ENCODE measurements at places on chromosomes 3 and 15.

DNA sequence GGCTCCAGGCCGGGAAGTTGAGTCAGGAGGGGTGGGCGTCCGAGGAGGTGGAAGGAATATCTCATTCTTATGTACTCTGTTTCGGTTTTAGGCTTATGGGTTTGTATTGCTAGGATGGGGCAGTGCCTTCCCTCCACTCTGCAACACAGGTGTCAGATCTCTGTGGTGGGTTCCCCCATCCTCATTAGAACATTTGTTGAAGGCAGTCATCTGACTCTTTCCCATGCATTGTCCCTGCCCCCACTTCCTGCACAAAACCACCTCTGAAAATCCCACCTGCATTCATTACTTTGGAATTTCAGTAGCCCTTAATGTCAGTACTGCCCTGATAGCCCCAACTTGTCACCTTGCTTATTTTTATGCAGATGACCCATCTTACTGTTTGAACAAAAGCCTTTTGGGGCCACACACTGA lies 29.5 kb downstream of the GYG1 start:
- DNase-seq, result no peak

GRCh38 chr3:125059488-125060245 lies 3.9 kb upstream of the HEG1 start:
- DNase-seq, result no peak

- no peak for DNase-seq
These were observed 32.5 kb downstream of the CDCP1 start for GRCh38 chr3:45113625-45114050.

DNA sequence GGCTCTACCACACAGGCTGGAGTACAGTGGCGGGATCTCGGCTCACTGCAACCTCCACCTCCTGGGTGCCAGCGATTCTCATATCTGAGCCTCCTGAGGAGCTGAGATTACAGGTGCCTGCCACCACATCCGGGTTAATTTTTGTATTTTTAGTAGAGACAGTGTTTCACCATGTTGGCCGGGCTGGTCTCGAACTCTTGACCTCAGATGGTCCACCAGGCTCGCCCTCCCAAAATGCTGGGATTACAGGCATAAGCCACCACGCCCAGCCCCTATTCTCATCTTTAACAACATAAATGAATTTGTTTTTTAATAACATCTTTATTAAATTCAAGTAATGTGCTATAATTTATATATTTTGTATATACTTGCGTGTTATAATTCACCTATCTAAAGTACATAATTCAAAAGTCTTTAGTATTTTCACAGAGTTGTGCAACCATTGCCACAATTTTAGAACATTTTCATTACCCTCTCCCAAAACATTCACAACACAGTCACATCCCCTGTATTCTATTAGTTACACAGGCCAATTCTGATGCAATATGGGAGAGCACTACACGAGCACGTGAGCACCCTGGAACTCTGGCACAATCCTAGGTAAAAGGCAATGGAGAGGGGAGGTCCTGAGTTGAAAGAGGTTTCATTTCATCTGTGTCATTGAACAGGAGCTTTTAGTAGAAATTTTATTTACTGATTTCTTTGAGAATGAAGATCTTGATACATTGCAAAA lies 21.2 kb upstream of the MTMR14 start:
- no peak for DNase-seq

- DNase-seq, result no peak
These were observed 529.2 kb downstream of the EPHB1 start for GRCh38 chr3:135324301-135324700.

GRCh38 chr15:42218953-42219592 lies 11.0 kb upstream of the VPS39 start:
- DNase-seq, result no peak

DNA sequence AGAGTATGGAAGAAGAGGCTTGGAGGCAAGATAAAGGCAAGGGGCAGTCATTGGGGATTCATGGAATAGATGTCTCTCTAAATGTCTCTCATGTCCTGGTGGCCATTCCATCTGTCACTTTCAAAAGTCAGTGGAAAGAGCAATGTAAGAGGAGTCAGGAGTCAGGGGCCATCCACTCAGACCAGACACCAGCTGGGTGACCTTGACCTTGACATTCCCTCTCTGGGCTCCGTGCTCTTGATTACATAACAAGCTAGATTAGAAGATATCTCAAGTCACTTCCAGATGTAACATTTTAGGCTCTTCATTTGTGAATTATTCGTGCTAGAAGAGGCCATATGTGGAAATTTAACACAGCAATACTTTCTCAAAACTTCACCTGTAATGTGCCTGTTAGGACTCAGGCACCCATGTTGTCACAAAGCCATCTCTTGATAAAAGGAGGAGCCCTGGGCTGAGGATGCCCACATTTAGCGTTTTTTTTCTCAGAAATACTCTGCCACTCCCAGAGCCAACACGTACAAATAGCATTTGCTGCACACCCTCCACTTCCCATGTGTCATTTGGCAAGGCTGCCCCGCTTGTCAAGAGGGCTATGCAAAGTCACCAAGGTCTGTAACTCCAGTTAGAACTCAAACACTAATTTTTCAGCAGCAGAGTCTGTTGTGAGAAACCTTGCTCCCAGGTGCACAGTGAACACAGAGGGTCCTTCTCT lies 321.7 kb downstream of the RORA start:
- DNase-seq, result no peak

DNA sequence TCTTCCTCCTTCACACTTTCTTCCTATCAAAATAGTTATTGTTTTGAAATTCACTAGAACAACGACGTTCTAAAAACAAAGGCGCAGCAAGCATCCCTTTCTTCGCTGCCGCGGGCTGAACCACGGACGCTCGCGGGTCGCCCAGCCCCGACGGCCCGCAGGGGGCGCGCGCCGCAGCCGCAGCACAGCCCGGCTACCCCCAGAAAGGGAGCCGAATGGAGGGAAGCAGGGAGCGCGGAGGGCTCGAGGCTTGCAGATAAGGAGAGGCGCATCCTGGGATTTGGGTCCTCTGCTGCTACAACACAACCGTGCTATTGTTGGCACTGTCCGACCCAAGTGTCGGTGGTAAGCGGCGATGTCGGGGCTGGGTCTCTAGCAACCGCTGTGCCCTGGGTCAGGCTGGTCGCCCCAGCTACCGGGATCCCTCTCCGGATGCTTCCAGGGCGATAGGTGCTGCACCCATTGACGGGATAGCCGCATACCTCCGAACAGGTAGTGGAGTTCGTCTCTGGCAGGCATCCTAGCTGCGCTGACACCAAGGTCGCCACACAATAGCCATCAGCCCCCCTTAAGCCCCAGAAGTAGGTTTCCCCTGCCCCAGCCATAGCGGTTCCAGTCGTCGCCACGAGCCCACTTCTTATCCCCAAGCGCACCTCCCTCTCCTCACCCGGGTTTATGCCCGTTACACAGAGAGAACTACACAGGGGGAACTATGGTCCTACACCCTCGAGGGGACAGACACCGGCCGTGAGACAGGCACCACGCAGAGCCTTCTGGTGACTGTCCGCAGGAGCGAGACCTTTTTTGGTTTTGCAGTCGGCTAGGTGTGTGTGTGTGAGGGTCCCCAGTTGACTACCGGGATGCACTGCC lies 6.0 kb downstream of the ONECUT1 start:
- DNase-seq, result no peak

DNA sequence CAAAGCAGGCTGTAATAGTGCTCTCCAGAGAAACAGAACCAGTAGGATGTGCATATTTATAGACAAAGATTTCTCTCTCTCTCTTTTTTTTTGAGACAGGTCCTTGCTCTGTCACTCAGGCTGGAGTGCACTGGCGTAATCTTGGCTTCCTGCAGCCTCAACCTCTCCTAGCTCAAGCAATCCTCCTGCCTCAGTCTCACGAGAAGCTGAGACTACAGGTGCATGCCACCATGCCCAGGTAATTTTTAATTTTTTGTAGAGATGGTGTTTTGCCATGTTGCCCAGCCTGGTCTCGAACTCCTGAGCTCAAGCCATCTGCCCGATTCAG lies 67.1 kb upstream of the CHD2 start:
- DNase-seq, result no peak
